Upper lobe of left lung (tissue), 6 donors: ENCODE measurements at places on chromosomes 1 and 21. TPM values are rescaled to one million over a fixed set of nuclear protein-coding genes. Genes with fewer than 3 reads are reported as not detected.
A peak's percentile ranks its signal among the peaks of the same experiment; 100 is the strongest.

Gene TRAPPC10
- 46.1 TPM for total RNA-seq

Gene ARHGEF16
- total RNA-seq = 28.3 TPM

Gene CD48
- total RNA-seq = 9.4 TPM

- no peaks in the 10 kb centered on the region for H3K36me3 ChIP-seq
- H3K4me1 ChIP-seq = peaks cover 3% of the 10 kb centered on the region
- DNase-seq = peak; percentile 47
These were observed 27.5 kb downstream of the OVGP1 start for GRCh38 chr1:111399792-111400610.

- H3K27ac ChIP-seq = no peak overlapping the region
- H3K4me3 ChIP-seq = no peak overlapping the region
- DNase-seq = no peak
- H3K27me3 ChIP-seq = no peaks in the 10 kb centered on the region
- H3K36me3 ChIP-seq = no peaks in the 10 kb centered on the region
These were observed 139.2 kb upstream of the CACNA1E start for GRCh38 chr1:181344091-181344490.

GRCh38 chr21:16294128-16294527 is 564.3 kb downstream of the USP25 start:
- no peaks in the 10 kb centered on the region for H3K4me1 ChIP-seq
- H3K4me3 ChIP-seq = no peak overlapping the region
- no peaks in the 10 kb centered on the region for H3K36me3 ChIP-seq
- H3K27ac ChIP-seq = no peak overlapping the region
- DNase-seq = no peak

DNA sequence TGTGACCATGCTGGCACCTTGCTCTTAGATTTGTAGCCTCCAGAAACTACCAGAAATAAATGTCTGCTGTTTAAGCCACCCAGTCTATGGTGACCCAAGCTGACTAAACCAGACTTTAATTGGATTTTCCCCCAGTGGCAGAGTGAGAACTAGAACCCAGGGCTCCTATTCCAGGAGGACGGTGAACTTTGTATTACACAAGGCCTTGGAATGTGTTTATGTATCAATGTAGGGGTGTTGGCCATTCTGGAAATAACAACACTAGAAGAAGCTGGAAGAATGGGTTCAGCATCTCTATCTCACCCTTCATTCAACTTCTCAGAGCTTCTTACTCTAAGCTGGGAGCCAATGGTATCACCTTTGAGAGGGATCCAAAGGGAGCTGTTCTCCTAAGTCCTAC is 37.0 kb downstream of the ARHGEF11 start:
- no peaks in the 10 kb centered on the region for H3K27me3 ChIP-seq
- no peaks in the 10 kb centered on the region for H3K36me3 ChIP-seq
- H3K27ac ChIP-seq = no peak overlapping the region
- no peak for DNase-seq
- H3K4me1 ChIP-seq = peaks cover 23% of the 10 kb centered on the region

GRCh38 chr1:212952641-212952976 is 2.3 kb downstream of the VASH2 start:
- H3K4me3 ChIP-seq = no peak overlapping the region
- H3K4me1 ChIP-seq = peaks cover 18% of the 10 kb centered on the region
- no peak for DNase-seq
- no peak overlapping the region for H3K27ac ChIP-seq
- no peaks in the 10 kb centered on the region for H3K36me3 ChIP-seq
- peaks cover 7% of the 10 kb centered on the region for H3K27me3 ChIP-seq

GRCh38 chr1:225549821-225550220 is 103.1 kb downstream of the ENAH start:
- no peaks in the 10 kb centered on the region for H3K36me3 ChIP-seq
- H3K4me1 ChIP-seq = no peaks in the 10 kb centered on the region
- H3K27me3 ChIP-seq = no peaks in the 10 kb centered on the region

DNA sequence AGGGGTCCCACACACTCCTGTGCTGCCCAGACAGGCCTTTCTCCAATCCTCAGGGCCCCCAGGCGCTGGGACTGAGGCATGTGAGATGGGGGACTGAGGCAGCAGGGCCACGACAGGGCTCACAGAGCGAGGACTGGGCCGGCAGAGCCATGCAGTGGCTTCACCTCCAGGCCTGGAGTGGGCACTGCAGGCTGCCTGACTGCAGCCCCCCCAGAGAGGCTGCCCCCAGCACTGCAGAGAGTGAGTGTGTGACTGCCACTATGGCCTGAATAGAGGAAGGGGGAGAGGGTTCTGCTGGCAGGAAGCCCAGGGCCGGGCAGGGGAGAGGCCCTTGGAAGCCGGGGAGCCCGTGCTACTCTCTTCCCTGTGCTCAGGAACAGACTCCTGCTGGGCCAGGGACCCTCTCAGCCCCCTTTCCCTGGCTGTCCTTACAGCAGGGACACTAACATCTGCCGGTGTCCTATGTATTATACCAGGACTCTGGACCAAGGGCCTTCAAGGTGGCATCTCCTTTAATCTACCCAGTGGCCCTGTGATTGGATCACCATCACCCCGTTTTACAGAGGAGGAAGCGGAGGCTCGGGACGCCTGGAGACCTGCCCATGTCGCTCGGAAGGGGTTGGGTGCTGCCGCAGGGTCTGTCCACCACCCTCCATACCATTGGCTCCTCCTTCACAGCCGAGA is 20.2 kb upstream of the PLEKHG5 start:
- no peaks in the 10 kb centered on the region for H3K27me3 ChIP-seq
- peak; percentile 59 for DNase-seq
- H3K36me3 ChIP-seq = no peaks in the 10 kb centered on the region
- no peaks in the 10 kb centered on the region for H3K4me1 ChIP-seq

- no peak for DNase-seq
- no peak overlapping the region for H3K27ac ChIP-seq
- H3K4me3 ChIP-seq = no peak overlapping the region
These were observed 171.8 kb upstream of the C1orf87 start for GRCh38 chr1:60245324-60245723.

GRCh38 chr1:206922524-206922923 is 783 bp upstream of the FCMR start:
- DNase-seq = no peak
- peaks cover 5% of the 10 kb centered on the region for H3K4me1 ChIP-seq
- H3K36me3 ChIP-seq = no peaks in the 10 kb centered on the region
- H3K27ac ChIP-seq = peak overlapping the region; percentile 58
- no peaks in the 10 kb centered on the region for H3K27me3 ChIP-seq

- H3K27ac ChIP-seq = no peak overlapping the region
- no peaks in the 10 kb centered on the region for H3K27me3 ChIP-seq
- no peaks in the 10 kb centered on the region for H3K4me1 ChIP-seq
- no peaks in the 10 kb centered on the region for H3K36me3 ChIP-seq
- no peak for DNase-seq
These were observed 74.2 kb downstream of the TEX35 start for GRCh38 chr1:178587096-178587495.

DNA sequence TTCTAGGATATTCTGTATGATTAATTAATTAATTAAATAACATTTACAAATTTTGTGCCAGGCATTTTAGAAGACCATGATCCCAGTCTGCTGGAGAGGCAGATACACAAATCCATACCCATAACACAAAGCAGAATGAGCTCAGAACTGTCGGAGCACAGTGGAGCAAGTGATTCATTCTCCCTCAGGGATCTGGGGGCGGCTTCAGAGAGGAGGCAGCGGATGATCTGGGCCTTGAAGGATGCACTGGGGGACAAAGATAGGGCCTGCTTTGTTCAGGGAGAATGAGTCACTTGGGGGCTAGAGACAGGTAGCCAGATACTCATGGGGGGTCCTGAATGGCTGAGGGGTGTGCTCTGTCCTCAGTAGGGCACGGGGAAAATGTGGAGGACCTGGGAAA is 50.9 kb upstream of the TRABD2B start:
- H3K27ac ChIP-seq = no peak overlapping the region
- no peak for DNase-seq
- H3K36me3 ChIP-seq = no peaks in the 10 kb centered on the region
- H3K27me3 ChIP-seq = no peaks in the 10 kb centered on the region

DNA sequence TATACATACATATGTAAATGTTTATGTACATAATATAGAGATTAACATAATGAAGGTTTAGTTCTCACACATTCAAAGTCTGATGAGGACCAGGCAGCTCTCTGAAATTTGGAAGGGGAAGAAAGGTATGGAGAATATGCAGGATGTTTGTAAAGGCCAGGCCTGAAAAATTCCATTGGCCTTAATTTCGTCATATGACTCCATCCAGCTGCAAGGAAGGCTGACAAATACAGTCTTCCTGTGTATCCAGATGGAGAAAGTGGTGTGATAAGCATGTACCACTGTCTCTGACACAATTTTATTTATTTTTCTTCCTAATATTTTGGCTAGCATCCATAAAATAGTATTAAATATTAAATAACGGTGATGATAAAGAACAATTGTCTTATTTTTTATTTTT is 6.3 kb upstream of the SGIP1 start:
- H3K4me3 ChIP-seq = no peak overlapping the region
- no peaks in the 10 kb centered on the region for H3K36me3 ChIP-seq
- no peak for DNase-seq
- peaks cover 3% of the 10 kb centered on the region for H3K4me1 ChIP-seq

- no peak overlapping the region for H3K27ac ChIP-seq
- DNase-seq = no peak
- H3K27me3 ChIP-seq = no peaks in the 10 kb centered on the region
- no peaks in the 10 kb centered on the region for H3K4me1 ChIP-seq
- no peaks in the 10 kb centered on the region for H3K36me3 ChIP-seq
These were observed 10.2 kb upstream of the ASPM start for GRCh38 chr1:197156692-197157091.

- no peak overlapping the region for H3K27ac ChIP-seq
- DNase-seq = no peak
- no peaks in the 10 kb centered on the region for H3K4me1 ChIP-seq
- no peak overlapping the region for H3K4me3 ChIP-seq
- no peaks in the 10 kb centered on the region for H3K36me3 ChIP-seq
These were observed 56.3 kb downstream of the ZP4 start for GRCh38 chr1:237834461-237834860.

GRCh38 chr1:32464716-32465577 is at the start of gene ZBTB8B:
ZBTB8B (plus strand) TSS chr1:32465072; CDS start chr1:32470625, 5,553 bp downstream.
- H3K36me3 ChIP-seq = no peaks in the 10 kb centered on the region
- DNase-seq = peak; percentile 65
- H3K27me3 ChIP-seq = peaks cover 15% of the 10 kb centered on the region
- no peak within 1 kb of the TSS for H3K27ac ChIP-seq
- H3K4me1 ChIP-seq = peaks cover 17% of the 10 kb centered on the region
